ENCODE measurements at places on chromosomes 1 and 21. TPM values are rescaled to one million over a fixed set of nuclear protein-coding genes. Genes with fewer than 3 reads are reported as not detected.

The CELA3B gene
- 21,242 TPM for total RNA-seq

DNA sequence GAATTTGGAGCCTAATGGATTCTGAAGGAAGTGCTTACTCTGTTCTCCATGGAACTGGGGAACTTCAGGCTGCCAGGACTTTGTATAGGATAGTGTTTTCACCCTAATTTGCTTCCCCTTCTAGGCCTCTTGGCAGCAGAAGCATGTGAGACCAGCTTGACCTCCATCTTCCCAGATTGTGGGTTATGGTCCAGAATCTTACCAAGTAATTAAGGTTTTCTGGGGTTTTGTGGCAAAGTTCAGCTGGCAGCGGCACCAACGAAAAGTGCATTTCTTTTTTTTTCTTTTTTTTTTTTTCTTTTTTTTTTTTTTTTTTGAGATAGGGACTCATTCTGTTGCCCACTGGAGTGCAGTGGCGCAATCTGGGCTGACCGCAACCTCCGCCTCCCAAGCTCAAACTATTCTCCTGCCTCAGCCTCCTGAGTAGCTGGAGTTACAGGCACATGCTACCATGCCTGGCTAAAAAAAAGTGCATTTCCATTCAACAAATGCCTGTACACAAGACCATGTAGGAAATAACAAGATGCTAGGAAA, 3.4 kb upstream of the BMP8A start:
- no peak overlapping the region for H3K27ac ChIP-seq
- H3K36me3 ChIP-seq: no peaks in the 10 kb centered on the region
- DNase-seq: no peak
- no peaks in the 10 kb centered on the region for H3K27me3 ChIP-seq
- no peak overlapping the region for H3K4me3 ChIP-seq

DNA sequence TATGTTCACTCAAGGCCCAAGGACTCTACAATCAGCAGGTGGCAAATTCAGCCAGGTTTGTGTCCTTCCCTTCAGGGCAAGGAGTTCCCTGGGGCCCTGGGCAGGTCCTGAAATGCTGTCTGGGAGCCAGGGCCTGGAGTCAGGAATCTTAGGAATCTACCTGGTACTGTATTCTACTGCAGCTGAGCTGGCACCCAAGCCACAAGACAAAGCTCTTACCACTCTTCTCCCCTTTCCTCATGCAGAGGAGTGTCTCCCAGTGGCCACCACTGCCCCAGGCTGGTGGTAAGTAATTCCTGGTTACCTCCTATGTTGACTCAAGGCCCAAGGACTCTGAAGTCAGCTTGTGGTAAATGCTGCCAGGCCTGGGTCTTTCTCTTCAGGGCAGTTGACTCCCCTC, 153.4 kb downstream of the NRIP1 start:
- no peak for DNase-seq
- H3K27me3 ChIP-seq: no peaks in the 10 kb centered on the region

GRCh38 chr1:47219590-47220220, 12.3 kb downstream of the TAL1 start:
- H3K4me3 ChIP-seq: no peak overlapping the region
- H3K27me3 ChIP-seq: no peaks in the 10 kb centered on the region
- no peak overlapping the region for H3K27ac ChIP-seq
- no peak for DNase-seq
- no peaks in the 10 kb centered on the region for H3K36me3 ChIP-seq

DNA sequence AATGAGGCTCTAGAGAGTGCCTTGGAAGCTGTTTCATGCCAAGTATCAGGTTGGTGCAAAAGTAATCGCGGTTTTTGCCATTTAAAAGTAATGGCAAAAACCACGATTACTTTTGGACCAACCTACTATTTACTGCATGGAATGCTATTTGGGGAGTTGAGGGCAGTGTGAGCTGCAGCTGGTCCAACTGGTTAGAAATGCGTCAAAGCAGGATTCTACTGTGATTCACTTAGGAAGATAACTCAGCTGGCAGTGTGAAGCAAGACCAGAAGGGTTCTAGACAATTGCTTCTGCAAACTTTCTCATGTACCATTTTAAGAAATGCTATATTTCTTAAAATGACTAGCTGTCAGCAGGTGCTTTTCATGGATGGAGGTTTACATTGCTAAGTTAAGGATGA, 21.2 kb upstream of the PLA2G2C start:
- H3K36me3 ChIP-seq: no peaks in the 10 kb centered on the region
- no peak overlapping the region for H3K27ac ChIP-seq
- no peak for DNase-seq
- H3K4me1 ChIP-seq: no peaks in the 10 kb centered on the region

Data from pancreas (tissue), 10 donors.